ENCODE measurements at places on chromosomes 13 and 19. TPM values are rescaled to one million over a fixed set of nuclear protein-coding genes. Genes with fewer than 3 reads are reported as not detected.

GRCh38 chr19:30674656-30675055, 302.5 kb downstream of the ZNF536 start:
- no peak for DNase-seq

GRCh38 chr13:68940049-68940448, 1167.6 kb upstream of the ATXN8OS start:
- no peak for DNase-seq

GRCh38 chr19:21680671-21681070, 86.7 kb downstream of the ZNF100 start:
- no peak for DNase-seq

DNA sequence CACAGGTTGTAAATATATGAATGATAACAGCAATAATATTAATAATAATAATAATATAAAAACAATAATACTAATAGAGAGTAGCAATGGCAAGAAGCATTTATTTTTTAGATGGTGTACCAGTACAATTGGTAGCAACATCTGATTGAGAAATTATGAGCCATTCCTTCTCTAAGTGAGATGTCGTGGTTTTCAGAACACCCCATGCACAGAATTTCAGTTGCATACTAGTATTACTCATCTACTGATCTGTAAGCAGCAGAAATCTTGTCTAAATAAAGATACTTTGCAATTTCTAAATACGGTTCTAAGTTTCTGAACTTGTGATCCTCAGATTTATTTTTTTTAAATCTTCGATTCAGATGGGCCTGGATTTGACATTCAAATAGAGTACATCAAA, 788.0 kb upstream of the ATXN8OS start:
- DNase-seq, result no peak

DNA sequence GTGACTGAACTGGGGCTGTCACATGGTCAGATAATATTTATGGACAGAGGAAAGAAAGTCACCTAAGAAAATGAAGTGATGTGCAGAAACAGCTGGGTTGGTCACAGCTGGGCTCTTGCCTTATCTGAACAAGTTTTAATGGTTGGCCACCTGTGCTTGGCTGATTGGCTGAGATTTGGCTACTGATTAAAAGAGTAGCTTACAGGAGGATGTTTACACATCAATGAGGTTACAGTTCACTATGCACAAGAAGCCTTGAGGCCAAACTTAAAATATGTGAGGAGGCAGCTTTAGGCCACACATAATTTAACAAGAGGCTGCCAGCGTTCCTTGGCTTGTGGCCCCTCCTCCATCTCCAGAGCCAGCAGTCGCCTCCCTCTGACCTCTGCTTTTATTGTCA, 99.2 kb upstream of the C1QTNF9B start:
- no peak for DNase-seq

DNA sequence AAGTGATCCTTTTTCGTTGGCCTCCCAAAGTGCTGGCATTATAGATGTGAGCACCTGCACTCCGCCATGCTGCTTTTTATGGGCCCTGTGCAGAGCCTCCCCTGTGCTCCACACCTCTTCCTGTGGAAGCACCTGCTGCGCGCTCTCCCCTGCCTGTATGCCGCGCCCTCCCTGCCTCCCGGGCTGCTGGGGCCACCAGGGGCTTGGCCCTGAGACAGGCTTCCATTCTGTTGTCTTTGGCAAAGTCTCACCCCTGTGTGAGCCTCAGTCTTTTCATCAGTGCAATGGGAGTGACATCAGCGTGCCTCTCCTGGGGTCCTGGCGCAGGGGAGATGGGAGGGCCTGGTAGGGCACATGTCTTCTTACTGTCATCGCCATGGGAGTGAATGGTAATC, 1.3 kb downstream of the FAM174C start:
- no peak for DNase-seq

DNA sequence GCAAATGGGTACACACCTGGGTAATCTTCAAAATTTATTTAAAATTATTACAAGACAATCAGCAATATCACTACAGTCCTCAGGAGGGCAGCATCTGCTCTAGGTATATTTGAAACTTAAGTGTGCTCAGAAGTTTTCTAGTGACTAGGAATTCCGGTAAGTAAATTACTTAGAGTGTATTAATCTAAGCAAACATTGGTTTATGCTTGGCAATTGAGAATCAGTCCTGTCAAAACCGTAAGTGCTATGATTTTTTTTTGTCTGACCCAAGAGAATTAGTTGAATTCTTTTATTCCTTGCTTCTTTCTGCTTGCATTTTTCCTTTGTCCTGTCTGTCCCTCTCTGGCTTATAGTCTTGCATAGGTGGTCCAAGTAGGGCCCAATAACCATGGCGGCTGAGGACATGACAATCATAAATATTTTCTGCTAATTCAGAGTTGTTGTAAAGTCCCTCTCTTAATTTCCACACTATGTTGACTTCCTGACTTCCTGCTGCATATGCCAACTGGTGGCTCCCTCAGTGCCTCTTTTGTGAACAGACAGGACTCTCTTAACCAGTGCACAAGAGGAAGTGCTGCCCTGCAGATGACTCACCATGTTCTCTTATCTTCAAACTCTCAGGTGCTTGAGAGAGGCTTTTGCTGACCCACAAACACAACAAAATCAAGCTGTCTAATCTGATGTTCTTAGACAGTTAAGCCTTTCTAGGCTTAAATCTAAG, 82.2 kb downstream of the SLAIN1 start:
- peak; percentile 57 for DNase-seq

DNA sequence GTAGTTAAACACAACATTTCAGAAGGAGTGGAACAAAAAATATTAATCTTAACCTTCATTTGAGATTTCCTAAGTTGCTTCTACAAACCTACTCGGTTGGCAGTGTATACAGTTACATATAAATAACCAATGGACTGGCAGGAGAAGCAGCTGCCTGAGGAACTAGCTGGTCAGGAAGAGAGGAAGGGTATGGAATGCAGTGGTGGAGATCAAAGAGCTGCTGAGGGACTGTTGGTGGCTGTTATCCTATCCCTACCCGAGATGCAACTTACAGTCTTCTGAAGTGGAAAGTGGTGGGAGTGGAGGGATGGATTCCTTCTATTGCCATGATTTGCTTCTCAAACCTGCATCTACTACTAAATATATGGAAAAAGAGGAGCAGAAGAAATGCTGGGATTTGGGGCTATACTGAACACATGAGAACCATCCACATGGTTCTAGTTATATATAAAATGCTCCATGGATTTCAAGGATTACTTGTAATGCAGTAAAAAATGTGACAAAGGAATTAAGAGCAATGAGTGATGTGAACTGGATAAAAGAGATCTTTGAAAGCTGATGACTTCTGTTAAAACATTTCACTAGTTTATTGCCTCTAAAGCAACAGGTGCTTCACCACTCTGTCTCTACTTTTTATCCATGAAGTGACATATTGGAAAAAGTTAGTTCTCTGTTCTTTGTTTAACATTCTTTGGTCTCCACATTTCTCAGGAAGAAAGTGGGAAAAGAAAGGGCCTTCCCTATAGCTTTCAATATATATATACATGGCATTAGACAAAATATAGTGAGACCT, 29.9 kb downstream of the MICU2 start:
- peak; percentile 38 for DNase-seq

GRCh38 chr19:53212703-53213320, 19.7 kb upstream of the ZNF665 start:
- DNase-seq, result no peak

STOML3 gene
- polyA plus RNA-seq, result not detected

ERCC2 gene
- 13.5 TPM for polyA plus RNA-seq

CLPTM1 gene
- 49.3 TPM for polyA plus RNA-seq

CYP4F8 gene
- not detected for polyA plus RNA-seq

PPM1N gene
- polyA plus RNA-seq, result 0.75 TPM

UGGT2 gene
- 24.7 TPM for polyA plus RNA-seq

BCL2L12 gene
- polyA plus RNA-seq, result 23.3 TPM

TNNI3 gene
- polyA plus RNA-seq, result 2.4 TPM

SIGLEC12 gene
- polyA plus RNA-seq, result 0.18 TPM
